Activated T-cell treated with anti-CD3 and anti-CD28 coated beads, Interleukin-2, amount 50 U/mL, for 72 hours (primary cell): ENCODE measurements at places on chromosomes 3 and 15. TPM values are rescaled to one million over a fixed set of nuclear protein-coding genes. Genes with fewer than 3 reads are reported as not detected.

DNA sequence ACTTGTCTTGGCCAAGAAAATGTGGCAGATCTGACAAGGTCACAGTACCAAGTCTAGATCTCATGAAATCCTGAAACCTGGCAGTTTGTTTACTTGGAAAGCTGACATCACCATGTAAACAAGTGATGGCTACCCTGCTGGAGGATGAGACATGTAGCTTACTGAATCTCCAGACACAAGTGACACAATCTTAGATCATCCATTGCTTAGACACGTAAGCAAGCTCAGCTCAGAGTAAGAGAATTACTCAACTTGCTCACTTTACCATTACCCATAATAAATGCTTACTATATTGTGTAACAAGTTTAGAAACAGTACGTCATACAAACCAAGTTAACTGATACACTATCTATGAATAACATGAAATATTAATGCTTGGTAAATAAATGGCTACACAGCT is 263.8 kb downstream of the TBC1D5 start:
- no peaks in the 10 kb centered on the region for H3K27me3 ChIP-seq
- DNase-seq = no peak
- no peaks in the 10 kb centered on the region for H3K4me1 ChIP-seq
- no peaks in the 10 kb centered on the region for H3K36me3 ChIP-seq
- no peak overlapping the region for H3K27ac ChIP-seq
- H3K4me3 ChIP-seq = no peak overlapping the region

DNA sequence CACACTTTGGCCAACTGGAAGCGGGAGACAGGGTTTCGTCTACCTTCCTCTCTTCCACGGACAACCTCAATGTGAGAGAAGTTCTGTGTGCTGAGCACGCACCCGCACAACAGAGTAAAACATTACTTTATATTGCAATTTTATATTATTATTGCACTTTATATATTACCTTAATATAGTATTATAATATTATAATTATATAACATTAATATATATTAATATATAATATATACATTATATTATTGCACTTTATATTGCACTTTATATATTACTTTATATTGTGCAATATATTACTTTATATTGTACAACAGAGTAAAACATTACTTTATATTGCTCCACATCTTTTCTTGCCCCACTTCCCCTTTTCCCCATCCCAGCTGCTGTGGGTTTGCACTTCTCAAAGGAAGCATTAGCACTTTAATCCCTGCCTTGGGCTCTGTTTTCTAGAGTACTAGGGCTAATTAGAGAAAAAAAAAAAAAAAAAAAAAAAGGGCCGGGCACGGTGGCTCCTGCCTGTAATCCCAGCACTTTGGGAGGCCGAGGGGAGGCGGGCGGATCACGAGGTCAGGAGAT is 76.4 kb upstream of the SLC4A7 start:
- no peak for DNase-seq
- H3K27me3 ChIP-seq = no peaks in the 10 kb centered on the region
- no peaks in the 10 kb centered on the region for H3K4me1 ChIP-seq

GRCh38 chr3:78666470-78666800 is 1101.4 kb downstream of the ROBO1 start:
- no peak overlapping the region for H3K4me3 ChIP-seq
- H3K27me3 ChIP-seq = no peaks in the 10 kb centered on the region
- no peak overlapping the region for H3K27ac ChIP-seq
- no peak for DNase-seq
- H3K36me3 ChIP-seq = no peaks in the 10 kb centered on the region
- H3K4me1 ChIP-seq = no peaks in the 10 kb centered on the region

GRCh38 chr15:100426937-100427336 is 85.2 kb upstream of the ADAMTS17 start:
- peaks cover 2% of the 10 kb centered on the region for H3K36me3 ChIP-seq
- H3K27ac ChIP-seq = no peak overlapping the region
- no peaks in the 10 kb centered on the region for H3K4me1 ChIP-seq
- H3K4me3 ChIP-seq = no peak overlapping the region

GRCh38 chr15:98609144-98609852 is 39.0 kb upstream of the IGF1R start:
- H3K36me3 ChIP-seq = no peaks in the 10 kb centered on the region
- no peaks in the 10 kb centered on the region for H3K4me1 ChIP-seq
- no peaks in the 10 kb centered on the region for H3K27me3 ChIP-seq
- H3K4me3 ChIP-seq = no peak overlapping the region

DNA sequence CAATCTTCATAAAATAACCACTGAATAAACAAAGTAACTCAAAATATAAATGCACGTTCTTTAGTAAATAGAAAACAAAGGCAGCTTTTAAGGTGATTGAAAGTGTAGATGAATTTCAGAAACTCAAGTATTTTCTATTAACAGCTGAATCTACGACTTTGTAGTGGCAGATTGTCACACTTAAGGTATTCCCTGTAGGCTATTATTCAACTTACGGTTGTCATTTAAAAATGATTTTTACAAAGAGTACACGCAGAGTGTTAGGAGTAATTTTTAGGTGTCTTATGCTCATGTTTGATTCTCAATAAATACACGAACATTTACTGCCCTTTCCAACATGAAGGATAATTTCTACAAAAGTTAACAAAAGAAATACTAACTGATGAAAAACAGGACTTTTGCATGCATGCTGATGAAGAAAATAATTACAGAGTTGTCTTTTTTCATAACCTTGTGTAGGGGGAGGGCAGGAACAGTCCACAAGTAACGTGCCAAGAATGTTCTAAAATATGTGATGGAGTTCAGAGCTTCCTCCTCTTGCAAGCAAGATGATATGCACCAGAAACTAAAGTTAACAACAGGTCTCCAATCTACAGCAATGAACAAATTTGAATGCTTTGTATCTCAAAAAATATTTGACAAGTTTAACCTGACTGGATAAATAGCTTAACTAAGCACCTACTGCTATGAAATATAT is 16.7 kb downstream of the DCBLD2 start:
- no peaks in the 10 kb centered on the region for H3K36me3 ChIP-seq
- H3K27ac ChIP-seq = no peak overlapping the region
- no peaks in the 10 kb centered on the region for H3K4me1 ChIP-seq
- DNase-seq = no peak
- no peaks in the 10 kb centered on the region for H3K27me3 ChIP-seq
- no peak overlapping the region for H3K4me3 ChIP-seq

DNA sequence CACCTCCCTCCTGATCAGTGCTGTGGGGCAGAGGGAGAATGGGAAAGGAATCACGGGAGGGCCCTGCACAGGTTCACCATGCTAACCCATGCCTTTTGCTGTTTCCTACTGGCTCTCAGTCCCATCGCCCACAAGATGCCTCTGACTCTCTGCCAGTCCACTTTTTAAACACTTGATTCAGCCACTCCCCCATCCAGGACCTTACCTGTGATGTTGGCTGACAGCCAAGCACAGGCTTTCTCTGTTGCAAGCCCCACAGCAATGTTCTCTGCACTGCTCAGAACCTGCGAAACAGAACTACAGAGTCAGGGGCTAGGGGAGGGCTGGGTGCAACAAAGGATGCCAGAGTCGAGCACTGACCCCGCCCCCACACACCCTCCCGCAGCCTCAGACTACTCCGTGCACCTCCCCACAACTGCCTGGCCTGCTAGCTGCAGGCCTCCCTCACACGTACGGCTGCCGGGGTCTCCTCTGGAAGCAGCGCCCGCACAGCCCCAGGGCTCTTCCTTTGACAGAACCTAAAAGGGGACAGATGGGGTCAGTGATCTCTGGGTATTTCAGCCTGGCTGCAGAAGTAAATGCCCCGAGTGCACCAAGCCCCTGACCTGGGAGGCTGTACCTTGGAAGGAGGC is 9.1 kb downstream of the CDAN1 start:
- DNase-seq = no peak
- peaks cover 15% of the 10 kb centered on the region for H3K36me3 ChIP-seq
- H3K27me3 ChIP-seq = no peaks in the 10 kb centered on the region
- no peak overlapping the region for H3K27ac ChIP-seq
- H3K4me1 ChIP-seq = no peaks in the 10 kb centered on the region

DNA sequence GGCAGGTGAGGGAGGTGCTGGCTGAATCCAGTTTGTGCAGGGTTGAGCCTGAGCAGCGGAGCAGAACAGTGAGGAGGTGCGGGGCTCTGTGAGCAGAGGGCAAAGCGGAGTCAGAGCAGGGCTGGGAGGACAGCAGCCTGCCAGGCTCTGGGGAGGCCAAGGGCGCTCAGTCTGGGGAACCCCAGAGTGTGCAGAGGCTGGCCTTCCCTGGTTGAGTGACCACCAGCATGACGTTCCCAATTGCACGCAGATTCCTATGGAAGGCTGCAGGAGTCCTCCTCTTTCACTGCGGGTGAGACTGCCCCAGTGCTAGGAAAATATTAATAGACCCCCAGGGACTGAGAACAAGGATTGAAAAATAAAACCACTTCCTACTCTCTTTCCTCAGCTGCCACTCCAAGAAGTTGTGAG is 13.2 kb downstream of the MRAS start:
- no peaks in the 10 kb centered on the region for H3K36me3 ChIP-seq
- no peak overlapping the region for H3K27ac ChIP-seq
- no peak for DNase-seq
- H3K4me3 ChIP-seq = no peak overlapping the region
- peaks cover 17% of the 10 kb centered on the region for H3K27me3 ChIP-seq
- no peaks in the 10 kb centered on the region for H3K4me1 ChIP-seq

- DNase-seq = no peak
- H3K27me3 ChIP-seq = peaks cover 7% of the 10 kb centered on the region
- no peak overlapping the region for H3K27ac ChIP-seq
- H3K4me3 ChIP-seq = no peak overlapping the region
These were observed 466.2 kb downstream of the EPHB1 start for GRCh38 chr3:135261214-135261775.

GRCh38 chr3:44106756-44107155 is 134.9 kb upstream of the TOPAZ1 start:
- DNase-seq = no peak
- H3K36me3 ChIP-seq = no peaks in the 10 kb centered on the region
- no peak overlapping the region for H3K27ac ChIP-seq
- H3K4me1 ChIP-seq = peaks cover 14% of the 10 kb centered on the region
- H3K4me3 ChIP-seq = no peak overlapping the region

- H3K36me3 ChIP-seq = no peaks in the 10 kb centered on the region
- no peak overlapping the region for H3K27ac ChIP-seq
- DNase-seq = no peak
- H3K4me3 ChIP-seq = no peak overlapping the region
These were observed 44.3 kb downstream of the MYO5C start for GRCh38 chr15:52251144-52251860.

DNA sequence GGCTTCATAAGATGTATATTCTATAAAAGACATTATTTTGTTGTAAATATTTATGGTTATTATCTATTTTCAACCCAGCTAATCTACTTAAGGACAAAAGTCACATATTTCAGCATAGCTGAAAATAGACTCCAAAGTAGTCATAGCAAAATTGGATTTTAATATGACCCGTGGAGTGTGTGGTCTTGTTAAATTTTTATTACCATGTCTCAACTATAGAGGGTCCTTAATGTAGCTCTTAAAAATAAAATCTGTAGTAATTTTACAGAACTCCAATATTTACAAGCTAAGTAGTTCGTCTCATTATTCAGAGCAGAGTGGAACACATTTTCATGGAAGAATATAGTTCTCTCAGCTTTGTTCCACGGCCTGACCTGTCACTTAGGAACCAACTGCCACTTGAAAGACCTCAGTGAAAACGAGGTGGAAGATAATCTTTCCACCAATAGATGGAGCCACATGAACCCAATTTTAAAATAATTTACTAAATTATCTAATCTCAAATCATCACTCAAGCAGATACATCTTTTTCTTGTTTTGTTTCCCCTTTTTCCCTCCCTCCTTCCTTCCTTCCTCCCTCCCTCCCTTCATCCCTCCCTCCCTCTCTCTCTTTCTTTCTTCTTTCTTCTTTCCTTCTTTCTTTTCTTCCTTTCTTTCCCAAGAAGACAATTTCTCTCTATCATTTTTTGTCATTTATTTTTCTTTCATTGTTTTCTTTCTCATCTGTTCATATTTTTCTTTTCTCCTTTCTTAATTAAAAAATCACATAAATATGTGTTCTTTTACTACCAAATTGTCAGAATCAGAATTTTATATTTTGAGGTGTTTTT is 97.2 kb downstream of the CLDN1 start:
- peaks cover 2% of the 10 kb centered on the region for H3K36me3 ChIP-seq
- H3K27ac ChIP-seq = peak overlapping the region; percentile 12
- peaks cover 5% of the 10 kb centered on the region for H3K27me3 ChIP-seq
- no peak overlapping the region for H3K4me3 ChIP-seq

Gene SLC27A2
- total RNA-seq = 33.5 TPM

Gene SLC30A4
- total RNA-seq = 4.3 TPM

Gene ITIH3
- not detected for total RNA-seq

Gene ZDHHC23
- total RNA-seq = 4.5 TPM

Gene GOLGA8J
- not detected for total RNA-seq

Gene CLRN1
- total RNA-seq = not detected
